ENCODE measurements at places on chromosomes 4 and X. TPM values are rescaled to one million over a fixed set of nuclear protein-coding genes. Genes with fewer than 3 reads are reported as not detected.

CRMP1 gene
- 0.62 TPM for total RNA-seq

VEGFD gene
- total RNA-seq = 0.25 TPM

CFI gene
- total RNA-seq = 3.0 TPM

CSAG3 gene
- total RNA-seq = not detected

RNF150 gene
- 1.3 TPM for total RNA-seq

BBS12 gene
- total RNA-seq = 4.6 TPM

All from uterine smooth muscle cell (primary cell).